ENCODE measurements at places on chromosomes 5 and 9. TPM values are rescaled to one million over a fixed set of nuclear protein-coding genes. Genes with fewer than 3 reads are reported as not detected.

DNA sequence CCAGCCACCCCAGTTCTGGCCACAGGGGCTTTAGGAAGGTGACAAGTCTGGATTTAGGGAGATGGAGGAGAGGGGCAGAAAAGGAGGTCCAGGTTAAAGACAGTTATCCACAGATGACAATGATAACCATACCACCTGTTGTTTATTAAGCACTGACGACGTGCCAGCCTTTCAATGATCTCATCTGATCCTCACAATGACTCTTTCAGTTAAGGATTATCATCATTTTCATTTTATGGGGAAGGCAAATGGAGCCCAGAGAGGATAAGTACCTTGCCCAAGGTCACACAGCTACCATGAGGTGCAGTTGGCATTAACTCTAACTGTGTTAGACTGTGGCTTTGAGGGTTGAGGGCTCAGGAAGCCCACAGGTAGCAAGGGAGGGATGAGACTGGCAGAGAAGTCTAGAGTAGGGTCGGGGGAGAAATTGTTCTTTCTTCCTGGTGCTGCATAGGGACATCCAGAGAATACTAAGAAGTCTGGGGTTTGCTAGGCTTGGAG is 21.5 kb upstream of the JADE2 start:
- H3K4me3 ChIP-seq = no peak overlapping the region
- H3K4me1 ChIP-seq = no peaks in the 10 kb centered on the region
- no peaks in the 10 kb centered on the region for H3K27me3 ChIP-seq
- no peaks in the 10 kb centered on the region for H3K36me3 ChIP-seq

DNA sequence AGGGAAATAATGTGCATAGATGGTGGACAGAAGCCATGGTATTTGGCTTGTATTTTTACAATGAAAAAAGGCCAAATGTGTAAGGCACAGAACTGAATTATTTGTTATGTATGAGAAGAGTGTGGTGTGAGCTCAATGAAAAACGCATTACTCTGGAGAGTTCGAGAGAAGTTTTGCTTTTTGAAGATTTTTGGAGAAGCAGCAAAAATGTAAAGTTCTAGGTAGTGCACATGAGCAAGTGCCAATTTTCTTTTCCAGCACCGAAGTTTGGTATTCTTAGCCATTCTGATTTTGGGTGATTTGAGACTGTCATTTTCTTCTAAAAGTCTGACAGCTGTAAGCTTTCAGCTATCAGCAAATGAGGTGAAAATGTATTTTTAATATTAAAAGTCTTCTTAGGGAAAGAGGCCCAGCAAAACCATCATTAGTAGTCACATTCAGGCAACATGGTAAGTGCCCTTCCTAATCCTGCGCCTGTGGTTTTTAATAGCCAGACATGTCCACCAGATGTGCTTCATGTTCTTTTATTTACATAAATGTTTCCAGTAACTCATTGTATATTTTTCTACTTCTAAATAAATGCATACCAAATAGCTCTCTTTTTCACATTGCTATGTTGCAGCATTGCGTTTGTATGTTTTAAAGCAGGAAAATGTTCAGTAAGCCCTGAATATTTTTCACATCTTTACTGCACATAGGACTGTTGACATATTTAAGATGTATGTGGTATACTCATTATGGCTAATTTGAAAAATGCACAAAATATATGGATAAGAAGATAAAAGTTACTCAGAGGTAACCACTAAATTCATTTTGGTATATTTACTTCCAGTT is 50.4 kb downstream of the RASGRF2 start:
- H3K4me3 ChIP-seq = no peak overlapping the region
- H3K27me3 ChIP-seq = no peaks in the 10 kb centered on the region
- peak; percentile 96 for DNase-seq
- H3K36me3 ChIP-seq = no peaks in the 10 kb centered on the region
- no peak overlapping the region for H3K27ac ChIP-seq
- H3K4me1 ChIP-seq = no peaks in the 10 kb centered on the region

Gene FCN2
- not detected for total RNA-seq

Gene CTXN3
- not detected for total RNA-seq

Gene DDX4
- total RNA-seq = not detected

Measured in lung (tissue), 17 donors.